ENCODE measurements at places on chromosomes 7 and 10. TPM values are rescaled to one million over a fixed set of nuclear protein-coding genes. Genes with fewer than 3 reads are reported as not detected.
A peak's percentile ranks its signal among the peaks of the same experiment; 100 is the strongest.

DNA sequence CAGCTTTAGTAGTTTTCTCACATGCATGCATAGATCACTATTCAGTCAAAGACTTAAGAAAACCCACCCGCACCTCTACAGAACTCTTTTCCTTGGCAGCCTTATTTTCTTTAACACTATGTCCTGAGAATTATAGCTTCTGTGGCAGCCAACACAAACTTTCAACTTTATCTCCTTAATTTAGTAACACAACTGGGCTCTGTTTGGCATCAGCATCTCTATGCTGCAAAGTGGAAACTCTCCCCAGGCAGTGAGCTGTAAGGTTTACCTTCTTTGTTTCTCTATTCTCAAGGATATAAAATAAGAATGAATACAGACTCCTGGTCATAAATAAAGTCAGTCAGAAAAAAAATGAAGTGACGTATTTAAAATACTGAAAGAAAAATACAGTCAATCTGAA lies 115.2 kb upstream of the PPP1R9A start:
- no peaks in the 10 kb centered on the region for H3K36me3 ChIP-seq
- no peaks in the 10 kb centered on the region for H3K27me3 ChIP-seq
- H3K27ac ChIP-seq: no peak overlapping the region
- no peak for DNase-seq
- no peaks in the 10 kb centered on the region for H3K4me1 ChIP-seq

DNA sequence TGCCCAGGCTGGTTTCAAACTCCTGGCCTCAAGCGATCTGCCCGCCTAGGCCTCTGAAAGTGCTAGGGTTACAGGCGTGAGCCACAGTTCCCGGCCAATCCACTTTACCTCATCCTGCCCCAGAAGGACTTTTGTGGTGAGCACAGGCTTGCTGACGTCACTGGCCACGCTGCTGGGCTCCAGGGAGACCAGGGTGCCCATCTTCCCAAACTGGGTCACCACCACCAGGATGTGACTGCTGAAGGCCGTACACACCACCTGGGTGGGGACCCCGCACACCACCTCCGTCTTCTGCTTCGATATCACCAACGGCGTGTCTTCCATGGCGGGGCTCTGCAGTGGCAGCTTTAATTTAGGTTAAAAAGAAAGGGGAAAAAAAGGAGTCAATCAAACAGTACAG lies 816 bp downstream of the PSMG3 start:
- DNase-seq: peak; percentile 69
- H3K36me3 ChIP-seq: peaks cover 6% of the 10 kb centered on the region
- H3K4me3 ChIP-seq: peak overlapping the region; percentile 97
- H3K27me3 ChIP-seq: no peaks in the 10 kb centered on the region

Gene LRRC18
- total RNA-seq: not detected

GRCh38 chr10:81696609-81697388 lies 178.2 kb upstream of the NRG3 start:
- H3K27me3 ChIP-seq: no peaks in the 10 kb centered on the region
- no peaks in the 10 kb centered on the region for H3K4me1 ChIP-seq
- H3K4me3 ChIP-seq: no peak overlapping the region
- no peaks in the 10 kb centered on the region for H3K36me3 ChIP-seq
- DNase-seq: no peak
- no peak overlapping the region for H3K27ac ChIP-seq

DNA sequence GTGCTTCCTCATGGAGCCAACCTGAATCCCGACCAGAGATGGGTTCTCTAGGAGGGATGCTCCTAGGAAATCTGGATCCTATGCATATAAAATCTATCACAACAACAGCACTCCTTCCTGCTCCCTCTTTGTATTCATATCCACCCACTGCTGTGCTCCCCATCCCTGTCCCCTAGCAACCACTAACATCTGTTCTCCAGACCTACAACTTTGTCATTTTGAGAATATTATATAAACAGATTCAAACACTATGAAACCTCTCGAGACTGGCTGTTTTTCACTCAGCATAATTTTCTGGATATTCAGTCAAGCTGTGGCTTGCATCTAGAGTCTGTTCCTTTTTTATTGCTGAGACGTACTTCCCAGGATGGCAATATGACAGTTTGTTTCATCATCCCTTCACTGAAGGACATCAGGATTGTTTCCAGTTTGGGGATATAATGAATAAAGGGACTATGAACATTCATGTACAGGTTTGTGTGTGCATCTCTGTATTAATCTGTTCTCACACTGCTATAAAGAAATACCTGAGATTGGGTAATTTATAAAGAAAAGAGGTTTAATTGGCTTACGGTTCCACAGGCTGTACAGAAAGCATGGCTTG lies 36.0 kb upstream of the PRR15 start:
- no peaks in the 10 kb centered on the region for H3K27me3 ChIP-seq
- no peak overlapping the region for H3K4me3 ChIP-seq
- H3K4me1 ChIP-seq: no peaks in the 10 kb centered on the region
- H3K36me3 ChIP-seq: 0 out of 2 replicates have a peak, but pooled peaks cover 4% of the 10 kb centered on the region

DNA sequence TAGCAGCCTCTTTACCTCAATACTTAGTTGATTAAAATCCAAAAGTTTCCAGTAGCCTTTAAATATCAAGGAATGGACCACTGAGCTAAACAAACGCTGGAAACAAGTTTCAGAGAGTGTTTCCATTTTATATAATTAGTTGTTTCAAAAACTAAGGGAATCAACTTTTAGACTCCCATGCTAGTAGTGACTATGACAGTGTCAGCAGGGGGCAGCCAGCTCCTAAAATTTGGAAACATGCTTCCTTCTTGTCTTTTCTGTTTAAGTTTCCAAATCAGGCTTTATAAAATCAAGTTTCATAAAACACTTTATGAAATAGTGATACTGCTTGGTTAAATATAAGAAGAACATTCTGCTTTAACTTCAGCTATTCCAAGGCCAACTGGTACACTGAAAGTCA lies 138.2 kb upstream of the TMEM229A start:
- H3K4me3 ChIP-seq: no peak overlapping the region
- H3K27ac ChIP-seq: no peak overlapping the region
- H3K36me3 ChIP-seq: no peaks in the 10 kb centered on the region
- H3K4me1 ChIP-seq: no peaks in the 10 kb centered on the region
- H3K27me3 ChIP-seq: no peaks in the 10 kb centered on the region

Gene SEMA3A
- 6.3 TPM for total RNA-seq

DNA sequence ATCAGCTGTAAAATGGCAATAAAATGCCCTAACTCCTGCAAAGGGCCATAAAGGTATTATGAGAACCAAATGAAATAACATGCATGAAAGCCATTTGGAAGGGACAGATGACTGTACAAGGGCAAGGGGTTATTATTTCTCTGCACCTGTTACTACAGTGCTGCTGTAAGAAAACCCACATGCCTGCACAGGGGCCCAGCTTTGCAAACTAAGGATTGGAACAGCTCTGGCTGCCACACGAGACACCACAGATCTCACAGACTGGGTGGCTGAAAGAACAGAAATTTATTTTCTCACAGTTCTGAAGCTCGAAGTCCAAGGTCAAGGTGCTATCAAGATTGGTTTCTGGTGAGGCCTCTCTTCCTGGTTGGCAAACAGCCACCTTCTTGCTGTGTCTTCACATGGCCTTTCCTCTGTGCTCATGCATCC lies 409.0 kb upstream of the NRP1 start:
- no peak overlapping the region for H3K27ac ChIP-seq
- no peak overlapping the region for H3K4me3 ChIP-seq
- no peaks in the 10 kb centered on the region for H3K27me3 ChIP-seq
- H3K36me3 ChIP-seq: no peaks in the 10 kb centered on the region

- H3K4me1 ChIP-seq: peaks cover 15% of the 10 kb centered on the region
- 0 out of 2 replicates have a peak overlapping the region, but pooled peaks have one; percentile 22 for H3K27ac ChIP-seq
- DNase-seq: no peak
Measured at GRCh38 chr7:134844200-134844599, 64.8 kb downstream of the CALD1 start.
